ENCODE measurements at places on chromosomes 6 and 20. TPM values are rescaled to one million over a fixed set of nuclear protein-coding genes. Genes with fewer than 3 reads are reported as not detected.

- no peaks in the 10 kb centered on the region for H3K36me3 ChIP-seq
- H3K4me3 ChIP-seq, result no peak overlapping the region
- H3K27me3 ChIP-seq, result no peaks in the 10 kb centered on the region
These were observed 118.9 kb downstream of the ARMC2 start for GRCh38 chr6:108966855-108967755.

GRCh38 chr6:170074907-170075306, 216.0 kb downstream of the DLL1 start:
- H3K4me1 ChIP-seq, result no peaks in the 10 kb centered on the region
- no peak overlapping the region for H3K27ac ChIP-seq
- H3K36me3 ChIP-seq, result no peaks in the 10 kb centered on the region
- no peak overlapping the region for H3K4me3 ChIP-seq
- no peaks in the 10 kb centered on the region for H3K27me3 ChIP-seq

DNA sequence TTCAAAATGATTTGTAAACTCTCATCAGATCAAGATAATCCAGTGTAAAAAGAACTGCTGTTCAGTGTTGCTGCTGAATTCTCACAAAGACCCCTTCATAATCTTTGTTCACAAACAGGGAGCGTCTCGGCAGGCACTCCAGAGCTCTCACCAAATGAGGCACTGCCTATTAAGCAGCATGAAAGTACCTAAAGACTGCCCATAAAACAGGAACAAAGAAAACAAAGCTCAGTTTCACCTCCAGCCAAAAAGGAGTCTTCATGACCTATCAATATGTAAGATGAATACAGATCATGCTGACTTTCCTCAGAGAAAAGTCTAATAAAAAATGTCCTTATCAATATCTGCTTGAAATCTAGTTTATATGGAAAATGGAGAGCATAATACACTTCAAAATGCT, 41.8 kb downstream of the GPR63 start:
- H3K27me3 ChIP-seq, result no peaks in the 10 kb centered on the region
- H3K27ac ChIP-seq, result no peak overlapping the region
- no peak overlapping the region for H3K4me3 ChIP-seq

GRCh38 chr6:143245656-143246055, 185.0 kb downstream of the AIG1 start:
- no peak overlapping the region for H3K27ac ChIP-seq
- H3K4me3 ChIP-seq, result no peak overlapping the region
- no peak for DNase-seq
- no peaks in the 10 kb centered on the region for H3K27me3 ChIP-seq
- no peaks in the 10 kb centered on the region for H3K36me3 ChIP-seq
- no peaks in the 10 kb centered on the region for H3K4me1 ChIP-seq

ZBTB12 gene
- 0.53 TPM for total RNA-seq
